ENCODE measurements at places on chromosomes 16 and 17. TPM values are rescaled to one million over a fixed set of nuclear protein-coding genes. Genes with fewer than 3 reads are reported as not detected.

CASKIN1 gene
- polyA plus RNA-seq = not detected

CHST5 gene
- polyA plus RNA-seq = not detected

KCNJ18 gene
- not detected for polyA plus RNA-seq

SLC35G6 gene
- polyA plus RNA-seq = not detected

PPP1R1B gene
- polyA plus RNA-seq = not detected

TMEM238L gene
- not detected for polyA plus RNA-seq

KRTAP4-6 gene
- polyA plus RNA-seq = 0.24 TPM

CRYBA1 gene
- polyA plus RNA-seq = not detected

UQCRC2 gene
- polyA plus RNA-seq = 258 TPM

TAT gene
- polyA plus RNA-seq = not detected

ABCA5 gene
- 7.7 TPM for polyA plus RNA-seq

C17orf75 gene
- polyA plus RNA-seq = 7.9 TPM

OXLD1 gene
- polyA plus RNA-seq = 83.2 TPM

TEX19 gene
- polyA plus RNA-seq = not detected

PYDC1 gene
- polyA plus RNA-seq = not detected

KIF19 gene
- polyA plus RNA-seq = 2.3 TPM

GNG13 gene
- not detected for polyA plus RNA-seq

NOD2 gene
- polyA plus RNA-seq = 3.7 TPM

NMT1 gene
- polyA plus RNA-seq = 56.2 TPM

HLF gene
- 3.7 TPM for polyA plus RNA-seq

ABCA6 gene
- polyA plus RNA-seq = not detected

ABCA8 gene
- not detected for polyA plus RNA-seq

ZNF267 gene
- 17.3 TPM for polyA plus RNA-seq

NHLRC4 gene
- 2.1 TPM for polyA plus RNA-seq

CACNG5 gene
- polyA plus RNA-seq = not detected

RNF222 gene
- polyA plus RNA-seq = 0.08 TPM

SSTR5 gene
- not detected for polyA plus RNA-seq

TPSD1 gene
- not detected for polyA plus RNA-seq

SLFN14 gene
- not detected for polyA plus RNA-seq

TMEM204 gene
- polyA plus RNA-seq = 97.1 TPM

SNX20 gene
- 106 TPM for polyA plus RNA-seq

IQCK gene
- 4.1 TPM for polyA plus RNA-seq

BIRC5 gene
- 0.18 TPM for polyA plus RNA-seq

HASPIN gene
- polyA plus RNA-seq = 0.29 TPM

NACA2 gene
- not detected for polyA plus RNA-seq

CD300H gene
- polyA plus RNA-seq = not detected

KCNAB3 gene
- polyA plus RNA-seq = not detected

TBC1D3C gene
- not detected for polyA plus RNA-seq

ESRP2 gene
- not detected for polyA plus RNA-seq

Measured in CD4-positive, alpha-beta memory T cell (primary cell).